ENCODE measurements at places on chromosomes 16 and 17.
A peak's percentile ranks its signal among the peaks of the same experiment; 100 is the strongest.

DNA sequence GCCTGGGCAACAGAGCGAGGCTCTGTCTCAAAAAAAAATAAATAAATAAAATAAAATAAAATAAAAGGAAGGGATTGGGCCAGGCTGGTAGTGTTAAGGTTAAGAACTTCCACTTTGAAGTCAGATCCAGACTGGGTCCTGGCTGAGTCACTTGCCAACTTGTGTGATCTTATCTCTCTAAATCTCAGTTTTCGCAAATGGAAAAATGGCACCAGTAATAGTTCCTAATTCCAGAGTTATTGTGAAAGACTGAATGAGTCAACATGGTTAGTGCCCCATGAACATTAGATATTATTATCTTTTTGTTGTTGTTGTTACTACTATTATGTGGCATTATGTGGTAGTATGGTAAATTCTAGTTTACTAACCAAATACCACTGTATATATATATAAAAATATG is 188.0 kb upstream of the AXIN2 start:
- peak; percentile 20 for DNase-seq

DNA sequence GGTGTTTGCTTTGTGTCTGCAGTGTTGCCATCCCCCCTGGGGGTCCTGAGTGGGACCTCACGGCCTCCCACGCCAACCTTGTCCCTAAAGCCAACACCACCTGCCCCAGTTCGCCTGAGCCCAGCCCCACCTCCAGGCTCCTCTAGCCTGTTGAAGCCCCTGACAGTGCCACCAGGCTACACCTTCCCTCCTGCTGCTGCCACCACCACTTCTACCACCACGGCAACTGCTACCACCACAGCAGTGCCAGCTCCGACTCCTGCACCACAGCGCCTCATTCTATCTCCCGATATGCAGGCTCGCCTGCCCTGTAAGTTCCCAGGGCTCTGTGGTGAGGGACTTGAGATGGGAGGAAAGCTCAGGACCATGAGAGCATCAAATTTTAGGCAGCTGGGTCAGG is 22.2 kb downstream of the SRCAP start:
- no peak for DNase-seq

DNA sequence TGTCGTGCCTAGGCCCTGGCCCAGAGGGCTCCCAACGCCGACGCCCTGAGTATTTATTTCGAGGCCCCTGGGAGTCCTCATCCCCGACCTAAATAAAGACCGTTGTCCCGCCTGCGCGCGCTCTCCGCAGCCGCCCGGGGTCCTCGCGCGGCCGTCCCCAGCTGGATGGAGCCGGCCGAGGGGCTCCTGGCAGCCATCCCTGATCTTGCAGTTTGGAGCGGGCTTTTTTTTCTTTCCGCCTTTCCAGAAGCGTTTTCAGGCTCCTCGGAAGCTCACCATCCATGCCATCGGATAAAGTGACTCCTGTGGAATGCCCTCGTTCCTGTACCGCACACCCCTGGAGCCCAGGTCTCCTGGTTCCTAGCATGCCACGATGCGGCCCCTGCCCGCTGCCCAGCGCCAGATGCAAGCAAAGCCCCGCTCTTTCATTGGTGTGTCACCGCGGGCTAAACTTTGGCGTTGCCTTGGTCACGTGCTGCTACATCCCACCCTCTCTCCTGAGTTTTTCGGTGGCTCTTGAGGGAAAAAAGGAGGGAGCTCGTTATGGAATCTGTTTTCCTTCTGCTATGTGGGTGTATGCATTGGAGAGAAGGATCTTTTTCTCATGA is 716 bp downstream of the TMEM94 start:
- DNase-seq = peak; percentile 64

- no peak for DNase-seq
Measured at GRCh38 chr17:381941-382643, 29.5 kb upstream of the RPH3AL start.

DNA sequence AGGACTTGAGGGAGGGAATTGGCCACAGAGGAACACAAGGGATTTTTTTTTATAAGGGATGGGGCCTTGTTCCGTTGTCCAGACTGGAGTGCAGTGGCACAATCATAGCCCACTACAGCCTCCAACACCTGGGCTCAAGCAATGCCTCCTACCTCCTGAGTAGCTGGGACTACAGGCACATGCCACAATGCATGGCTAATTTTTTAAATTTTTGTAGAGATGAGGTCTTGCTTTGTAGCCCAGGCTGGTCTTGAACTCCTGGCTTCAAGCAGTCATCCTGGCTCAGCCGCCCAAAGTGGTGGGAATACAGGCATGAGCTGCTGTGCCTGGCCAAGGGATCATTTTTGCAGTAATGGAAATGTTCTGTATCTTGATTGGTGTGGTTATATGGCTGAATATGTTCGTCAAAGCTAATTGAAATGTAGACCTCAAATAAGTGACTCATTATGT is 56.9 kb downstream of the VMP1 start:
- no peak for DNase-seq

Measured in mesenchymal stem cell (in vitro differentiated cells and primary cell).